ENCODE measurements at places on chromosomes 11 and 22. TPM values are rescaled to one million over a fixed set of nuclear protein-coding genes. Genes with fewer than 3 reads are reported as not detected.
A peak's percentile ranks its signal among the peaks of the same experiment; 100 is the strongest.

GRCh38 chr22:33515795-33516194, 404.5 kb downstream of the LARGE1 start:
- DNase-seq = no peak

DNA sequence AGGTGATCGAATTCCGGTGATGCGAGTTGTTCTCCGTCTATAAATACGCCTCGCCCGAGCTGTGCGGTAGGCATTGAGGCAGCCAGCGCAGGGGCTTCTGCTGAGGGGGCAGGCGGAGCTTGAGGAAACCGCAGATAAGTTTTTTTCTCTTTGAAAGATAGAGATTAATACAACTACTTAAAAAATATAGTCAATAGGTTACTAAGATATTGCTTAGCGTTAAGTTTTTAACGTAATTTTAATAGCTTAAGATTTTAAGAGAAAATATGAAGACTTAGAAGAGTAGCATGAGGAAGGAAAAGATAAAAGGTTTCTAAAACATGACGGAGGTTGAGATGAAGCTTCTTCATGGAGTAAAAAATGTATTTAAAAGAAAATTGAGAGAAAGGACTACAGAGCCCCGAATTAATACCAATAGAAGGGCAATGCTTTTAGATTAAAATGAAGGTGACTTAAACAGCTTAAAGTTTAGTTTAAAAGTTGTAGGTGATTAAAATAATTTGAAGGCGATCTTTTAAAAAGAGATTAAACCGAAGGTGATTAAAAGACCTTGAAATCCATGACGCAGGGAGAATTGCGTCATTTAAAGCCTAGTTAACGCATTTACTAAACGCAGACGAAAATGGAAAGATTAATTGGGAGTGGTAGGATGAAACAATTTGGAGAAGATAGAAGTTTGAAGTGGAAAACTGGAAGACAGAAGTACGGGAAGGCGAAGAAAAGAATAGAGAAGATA, at the start of gene MALAT1:
TSS of gene MALAT1 (plus strand) at position 69 of the 736 bp plus-strand sequence.
- peak; percentile 98 for DNase-seq

TRIM48 gene
- total RNA-seq = not detected

MPPED1 gene
- total RNA-seq = not detected

DNA sequence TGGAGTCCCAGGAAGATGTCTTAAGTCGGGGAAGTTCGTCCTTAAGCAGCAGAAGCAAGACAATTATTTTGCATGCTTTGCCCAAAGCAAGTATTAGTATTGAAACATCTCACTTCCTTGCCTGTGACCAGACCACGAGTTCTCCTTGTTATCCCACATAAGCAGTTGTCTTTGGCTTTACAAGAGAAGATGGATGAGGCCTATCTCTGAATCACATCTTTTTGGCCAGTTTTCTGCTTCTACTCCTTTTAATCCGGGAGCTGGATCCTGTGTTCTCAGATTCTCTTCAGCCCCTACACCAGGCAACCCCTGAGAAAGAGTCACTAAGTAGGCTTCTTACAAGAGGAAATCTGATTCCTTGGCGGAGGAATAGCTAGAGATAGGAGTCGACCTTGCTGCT, 2.1 kb downstream of the SYT9 start:
- DNase-seq = no peak

DNA sequence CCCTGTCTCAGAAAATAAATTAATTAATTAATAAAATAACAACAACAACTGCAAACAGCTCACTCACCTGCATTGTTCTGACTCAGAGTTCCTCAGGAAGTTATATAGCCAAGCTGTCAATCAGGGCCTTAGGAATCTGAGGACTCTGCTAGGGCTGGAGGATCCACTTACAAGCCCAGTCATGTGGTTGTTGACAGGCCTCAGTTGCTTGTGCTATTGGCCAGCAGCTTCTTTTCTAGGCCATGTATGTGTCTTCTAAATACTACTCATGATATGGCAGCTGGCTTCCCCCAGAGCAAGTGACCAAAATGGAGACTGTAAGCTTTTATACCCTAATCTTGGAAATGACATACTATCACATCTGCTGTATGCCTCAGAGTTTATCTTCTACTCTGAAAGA, 20.8 kb upstream of the ATP5MG start:
- no peak for DNase-seq

DNA sequence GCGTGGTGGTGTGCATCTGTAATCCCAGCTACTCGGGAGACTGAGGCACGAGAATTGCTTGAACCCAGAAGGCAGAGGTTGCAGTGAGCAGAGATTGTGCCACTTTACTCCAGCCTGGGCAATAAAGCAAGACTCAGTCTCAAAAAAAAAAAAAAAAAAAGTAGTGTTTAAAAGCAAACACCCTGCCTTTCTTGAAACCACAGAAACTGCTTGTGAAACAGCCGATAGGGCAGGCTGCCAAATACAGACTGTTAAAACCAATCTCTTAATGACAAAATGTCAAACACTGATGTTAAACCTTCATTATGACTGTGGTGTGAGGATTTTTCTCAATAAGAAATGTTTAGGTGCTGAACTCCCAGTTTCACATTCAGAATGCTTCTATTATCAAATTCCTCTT, 27.3 kb downstream of the MARK2 start:
- no peak for DNase-seq

GAL gene
- total RNA-seq = 1.4 TPM
